ENCODE measurements at places on chromosomes 16 and 17.

DNA sequence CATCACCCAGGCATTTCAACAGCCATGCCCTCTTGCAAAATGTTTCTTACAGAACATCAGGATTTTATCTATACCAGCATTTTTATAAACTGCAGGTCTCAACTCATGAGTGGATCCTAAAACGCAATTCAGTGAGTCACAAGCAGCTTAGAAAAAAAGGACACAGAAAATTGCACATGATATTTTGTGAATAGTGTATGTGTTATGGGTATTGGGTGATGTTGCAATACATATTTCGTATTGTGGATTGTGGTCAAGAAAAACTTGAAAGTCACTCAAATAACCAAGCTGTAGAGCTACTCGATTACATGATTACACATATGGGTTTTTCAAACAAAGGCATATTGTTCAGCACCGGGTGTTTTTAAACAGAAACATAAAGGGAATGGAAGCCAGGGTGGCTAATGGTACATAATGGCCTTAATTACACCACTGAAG, 1.4 kb downstream of the WIPI1 start:
- no peak for DNase-seq

GRCh38 chr17:2635675-2636074, 42.2 kb downstream of the PAFAH1B1 start:
- no peak for DNase-seq

DNA sequence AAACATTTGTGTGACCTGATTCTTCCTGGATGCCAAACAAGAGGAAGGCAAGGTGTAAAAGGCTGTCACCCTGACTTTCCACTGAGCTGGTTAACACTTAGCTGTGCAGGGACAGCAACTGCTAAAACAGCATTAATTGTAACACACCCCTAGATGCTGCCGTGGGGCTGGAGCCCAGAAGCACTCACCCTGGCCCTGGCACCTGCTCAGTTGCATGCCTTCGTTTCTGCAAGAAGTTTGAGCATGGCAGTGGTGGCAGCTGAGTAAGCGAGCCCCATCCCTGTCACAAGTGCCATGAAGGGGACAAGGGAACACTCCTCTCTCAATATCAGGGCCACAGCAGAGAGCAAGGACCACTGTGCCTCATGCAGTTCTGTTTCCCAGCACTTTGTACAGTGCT, 330.2 kb downstream of the TMEM114 start:
- DNase-seq, result no peak

DNA sequence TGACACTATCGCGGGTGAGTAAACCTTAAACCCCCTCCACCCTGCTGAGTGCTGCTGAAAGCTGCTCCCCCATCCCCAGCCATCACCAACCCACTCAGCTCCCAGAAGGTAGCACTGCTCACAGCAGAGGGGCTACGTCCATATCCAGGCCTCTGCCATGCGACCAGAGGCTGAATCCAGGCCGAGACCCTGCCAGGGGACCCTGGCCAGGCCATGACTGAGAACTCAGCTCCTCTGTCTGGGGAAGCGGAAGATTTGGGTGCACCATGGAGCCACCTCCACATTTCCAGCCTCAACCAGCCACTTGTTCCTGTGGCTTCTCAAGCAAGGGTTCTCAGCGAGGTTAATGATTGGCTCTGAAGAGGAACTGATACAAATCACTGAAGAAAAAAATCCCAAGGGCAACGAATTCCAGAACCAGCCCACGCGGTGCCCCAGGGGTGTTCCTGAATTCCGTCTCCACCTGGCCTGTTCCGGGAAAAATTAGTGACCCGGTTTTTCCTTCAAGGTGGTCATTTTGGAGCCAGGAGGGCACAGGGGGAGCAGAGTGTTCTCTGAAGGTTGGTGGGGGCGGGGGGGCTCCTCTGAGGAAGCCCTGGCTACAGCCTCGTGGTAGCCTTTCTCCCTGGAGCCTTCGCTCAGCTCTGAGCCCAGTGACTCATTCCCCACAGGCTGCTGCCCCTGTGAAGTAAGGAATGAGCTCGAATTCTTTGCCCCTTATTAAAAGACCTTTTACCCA, 9.3 kb upstream of the SLC16A5 start:
- no peak for DNase-seq

All from NAMALWA (cell line).